Activated CD8-positive, alpha-beta memory T cell treated with anti-CD3 and anti-CD28 coated beads for 1 hour (primary cell): ENCODE measurements at places on chromosomes 16 and 17.

DNA sequence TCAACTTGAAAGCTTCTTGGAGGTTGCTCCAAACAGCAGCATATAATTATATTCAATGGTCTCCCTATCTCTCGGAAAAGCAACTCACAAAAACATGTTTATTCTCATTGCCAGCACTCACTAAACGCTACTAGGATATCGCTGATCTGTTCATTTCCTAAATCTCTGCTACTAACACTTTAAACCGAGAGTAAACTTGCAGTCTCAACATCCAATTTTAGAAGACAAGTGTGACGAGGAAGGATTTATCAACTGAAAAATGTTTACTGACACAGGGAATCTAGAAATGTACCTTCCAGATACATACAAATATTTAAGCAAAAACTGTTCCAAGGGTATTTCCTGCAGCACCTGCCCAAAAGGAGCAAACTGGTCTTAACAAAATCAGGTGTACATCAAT, 56.5 kb downstream of the YWHAE start:
- DNase-seq, result no peak

DNA sequence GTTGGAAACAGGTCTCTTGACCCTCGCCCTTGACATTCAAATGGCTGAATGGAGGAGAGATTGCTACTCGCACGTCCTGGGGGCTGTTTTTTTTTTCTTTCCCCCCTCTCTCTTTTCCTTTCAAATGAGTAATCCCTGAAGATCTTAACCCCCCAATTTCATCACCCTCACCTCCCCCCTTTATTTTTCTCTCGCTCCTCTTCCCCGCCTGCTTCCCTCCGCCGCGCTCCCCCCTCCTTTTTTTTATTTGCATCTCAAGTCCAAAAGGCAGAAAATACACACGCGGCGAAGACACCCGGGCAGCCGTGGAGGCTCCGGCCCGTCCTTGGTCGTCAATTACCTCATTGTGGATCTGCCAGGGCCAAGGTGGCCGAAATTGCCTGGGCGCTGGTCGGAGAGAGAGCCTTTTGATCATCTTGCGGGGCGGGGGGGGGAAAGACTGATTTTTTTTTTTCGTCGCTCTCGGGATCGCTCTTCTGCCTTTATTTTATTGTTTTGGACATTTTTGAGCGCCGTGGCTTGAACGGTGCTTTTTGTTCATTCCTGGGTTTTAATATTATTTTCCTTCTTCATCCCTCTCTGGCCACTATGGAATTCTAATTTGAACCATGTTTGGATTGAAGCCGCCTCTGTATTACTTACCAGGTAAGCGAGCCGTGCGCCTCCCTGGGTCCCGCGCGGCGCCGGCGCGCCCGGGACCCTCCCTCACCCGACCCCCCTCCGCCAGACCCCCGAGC, 57.2 kb upstream of the GSE1 start:
- DNase-seq, result no peak

- DNase-seq, result peak; percentile 76
Measured at GRCh38 chr17:1122533-1123392, 57.0 kb downstream of the ABR start.

DNA sequence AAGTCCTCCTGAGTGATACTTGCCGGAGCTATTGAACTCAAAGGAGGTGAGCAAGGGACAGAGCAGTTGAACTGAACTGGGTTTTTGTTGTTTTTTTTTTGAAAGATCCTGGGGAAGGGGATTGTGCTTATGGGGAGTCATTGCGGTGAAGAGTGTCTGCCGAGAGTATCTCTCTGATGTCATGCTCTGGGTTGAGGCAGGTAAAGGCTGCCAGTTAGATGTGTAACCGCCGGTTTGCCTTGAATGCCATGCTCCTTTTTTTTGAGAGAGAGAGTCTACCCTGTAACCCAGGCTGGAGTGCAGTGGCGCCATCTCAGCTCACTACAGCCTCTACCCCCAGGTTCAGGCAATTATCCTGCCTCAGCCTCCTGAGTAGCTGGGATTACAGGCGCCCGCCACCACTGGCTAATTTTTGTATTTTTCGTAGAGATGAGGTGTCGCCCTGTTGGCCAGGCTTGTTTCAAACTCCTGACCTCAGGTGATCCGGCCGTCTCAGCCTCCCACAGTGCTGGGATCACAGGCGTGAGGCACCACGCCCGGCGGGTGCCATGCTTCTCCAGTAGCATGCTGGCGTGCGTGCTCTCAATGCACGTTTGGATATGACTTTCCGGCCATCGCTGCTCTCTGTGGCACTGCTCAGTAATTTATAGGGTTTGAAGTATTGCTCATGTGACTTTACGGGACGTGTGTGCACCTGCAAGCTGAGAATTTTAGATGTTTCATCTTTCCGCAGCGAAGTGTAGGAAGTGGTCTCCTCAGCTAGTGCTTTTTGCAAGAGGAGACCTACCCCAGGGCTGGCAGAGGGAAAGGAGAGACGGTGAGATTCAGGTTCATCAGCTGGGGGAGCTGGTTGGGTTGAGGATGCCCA, 8.5 kb downstream of the ZC3H18 start:
- no peak for DNase-seq

DNA sequence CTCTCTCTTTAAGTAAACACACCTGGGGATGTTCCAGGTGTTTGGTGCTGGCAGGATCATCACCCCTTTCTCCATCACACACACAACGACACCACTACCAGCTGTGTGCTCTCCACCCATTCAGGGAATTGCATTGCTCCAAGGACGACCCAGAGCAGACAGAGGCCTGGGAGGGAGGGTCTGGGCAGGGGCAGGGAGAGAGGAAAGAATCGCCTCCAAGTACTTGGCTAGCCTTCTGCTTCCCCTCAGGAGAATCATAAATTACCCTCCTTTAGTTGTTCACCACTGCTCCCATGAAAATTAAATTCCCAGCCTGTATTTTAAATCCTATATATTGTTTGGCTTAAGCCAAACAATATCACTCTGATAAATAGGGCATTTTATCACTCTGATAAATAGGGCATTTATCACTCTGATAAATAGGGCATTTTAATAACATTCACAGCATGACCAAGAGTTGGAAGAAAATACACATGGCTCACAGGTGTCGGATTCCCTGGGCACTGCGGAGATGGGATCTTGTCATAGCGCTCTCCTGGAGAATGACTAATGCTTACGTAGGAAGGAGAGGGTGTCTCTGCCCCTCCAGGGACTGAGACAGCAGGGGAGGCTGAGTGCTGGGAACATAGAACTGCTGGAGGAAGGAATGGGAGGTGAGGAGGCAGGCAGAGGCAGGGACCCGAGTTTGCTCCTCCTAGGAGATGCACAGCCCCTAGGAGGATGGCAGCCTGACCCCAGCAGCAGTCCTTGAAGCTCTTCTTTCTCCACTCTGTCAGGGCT, 673.6 kb downstream of the HS3ST4 start:
- DNase-seq, result no peak
